Naive thymus-derived CD4-positive, alpha-beta T cell (primary cell): ENCODE measurements at places on chromosomes 1 and 21. TPM values are rescaled to one million over a fixed set of nuclear protein-coding genes. Genes with fewer than 3 reads are reported as not detected.
A peak's percentile ranks its signal among the peaks of the same experiment; 100 is the strongest.

GRCh38 chr1:243433737-243434370 is 178.0 kb downstream of the SDCCAG8 start:
- no peak overlapping the region for H3K27ac ChIP-seq
- no peaks in the 10 kb centered on the region for H3K27me3 ChIP-seq
- no peaks in the 10 kb centered on the region for H3K36me3 ChIP-seq
- no peaks in the 10 kb centered on the region for H3K4me1 ChIP-seq
- no peak overlapping the region for H3K4me3 ChIP-seq

DNA sequence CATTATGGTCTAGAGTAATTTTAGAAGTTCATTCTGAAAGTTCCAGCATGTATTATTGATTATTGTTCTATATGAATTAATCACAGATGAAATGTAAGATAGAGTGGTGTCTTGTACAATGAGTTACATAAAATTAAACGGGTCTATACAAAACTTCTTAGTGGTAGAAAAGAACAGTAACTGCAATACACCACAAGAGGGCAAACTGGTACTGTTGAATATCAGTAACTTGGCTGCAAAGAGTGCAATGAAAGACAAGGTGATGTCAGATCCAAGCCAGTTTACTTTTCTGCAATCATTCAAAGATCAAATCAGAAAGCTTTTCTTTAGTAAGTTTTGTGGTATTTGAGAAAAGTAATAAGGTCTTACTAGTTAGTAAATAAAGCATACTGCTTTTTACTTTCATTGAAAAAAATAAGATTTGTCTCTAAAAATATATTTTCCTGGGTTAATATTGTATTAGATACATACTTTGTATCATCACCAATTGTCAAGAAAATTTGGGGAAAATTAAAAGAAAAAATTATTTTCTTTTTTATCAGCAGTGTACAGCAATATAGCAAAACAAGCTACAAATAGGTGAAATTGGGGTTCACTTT is 66.4 kb upstream of the BTG3 start:
- no peak overlapping the region for H3K4me3 ChIP-seq
- no peak overlapping the region for H3K27ac ChIP-seq
- DNase-seq: peak; percentile 69
- no peaks in the 10 kb centered on the region for H3K4me1 ChIP-seq
- H3K27me3 ChIP-seq: no peaks in the 10 kb centered on the region

GRCh38 chr1:42776502-42776901 is 8.3 kb upstream of the TMEM269 start:
- H3K36me3 ChIP-seq: peaks cover 68% of the 10 kb centered on the region
- H3K27ac ChIP-seq: no peak overlapping the region
- no peak for DNase-seq
- no peak overlapping the region for H3K4me3 ChIP-seq

DNA sequence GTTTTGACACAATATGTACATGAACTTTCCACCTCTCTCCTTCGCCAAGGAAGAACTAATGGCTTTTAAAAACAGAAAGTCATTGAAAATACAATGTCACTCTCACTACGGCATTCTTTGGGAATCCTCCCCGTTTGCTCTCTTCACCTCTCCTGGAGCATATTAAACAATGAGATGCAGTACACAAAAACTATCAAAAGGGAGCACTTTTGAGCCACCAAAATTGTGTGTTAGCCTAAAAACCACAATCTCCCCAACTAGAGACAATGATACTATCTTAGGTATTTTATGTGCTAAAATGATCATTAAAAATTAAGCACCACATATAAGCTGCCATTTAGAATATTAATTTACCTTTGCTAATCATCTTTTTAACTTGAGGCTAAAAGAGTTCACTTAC is 425.5 kb downstream of the KCTD3 start:
- no peaks in the 10 kb centered on the region for H3K4me1 ChIP-seq
- H3K4me3 ChIP-seq: no peak overlapping the region
- no peaks in the 10 kb centered on the region for H3K36me3 ChIP-seq
- H3K27ac ChIP-seq: no peak overlapping the region

Gene CSF3R
- 30.6 TPM for total RNA-seq

- no peaks in the 10 kb centered on the region for H3K36me3 ChIP-seq
- no peak for DNase-seq
- peaks cover 12% of the 10 kb centered on the region for H3K4me1 ChIP-seq
- no peaks in the 10 kb centered on the region for H3K27me3 ChIP-seq
- no peak overlapping the region for H3K4me3 ChIP-seq
These were observed 6.9 kb upstream of the RAB7B start for GRCh38 chr1:206010060-206010459.

Gene ETV3L
- not detected for total RNA-seq

Gene YARS1
- 85.4 TPM for total RNA-seq

DNA sequence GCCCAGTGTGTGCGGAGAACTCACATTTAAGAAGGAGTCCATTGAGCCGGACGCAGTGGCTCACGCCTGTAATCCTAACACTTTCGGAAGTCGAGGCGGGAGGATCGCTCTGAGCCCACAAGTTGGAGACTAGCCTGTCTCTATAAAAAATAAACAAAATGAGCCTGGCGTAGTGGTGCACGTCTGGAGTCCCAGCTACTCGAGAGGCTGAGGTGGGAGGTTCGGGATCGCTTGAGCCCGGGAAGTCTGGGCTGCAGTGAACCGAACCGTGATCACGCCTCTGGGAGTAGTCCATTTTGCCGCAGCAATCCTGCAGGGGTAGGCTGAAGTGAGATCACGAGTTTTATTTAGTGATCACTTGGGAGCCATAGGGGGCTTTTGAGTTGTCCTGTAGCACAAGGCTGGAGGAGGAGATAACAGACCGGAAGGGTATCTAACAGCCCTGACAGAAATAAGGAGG is 497 bp upstream of the FUCA1 start:
- H3K27me3 ChIP-seq: no peaks in the 10 kb centered on the region
- peak overlapping the region; percentile 57 for H3K27ac ChIP-seq
- H3K36me3 ChIP-seq: peaks cover 9% of the 10 kb centered on the region
- DNase-seq: no peak

Gene SEMA4A
- 8.6 TPM for total RNA-seq

DNA sequence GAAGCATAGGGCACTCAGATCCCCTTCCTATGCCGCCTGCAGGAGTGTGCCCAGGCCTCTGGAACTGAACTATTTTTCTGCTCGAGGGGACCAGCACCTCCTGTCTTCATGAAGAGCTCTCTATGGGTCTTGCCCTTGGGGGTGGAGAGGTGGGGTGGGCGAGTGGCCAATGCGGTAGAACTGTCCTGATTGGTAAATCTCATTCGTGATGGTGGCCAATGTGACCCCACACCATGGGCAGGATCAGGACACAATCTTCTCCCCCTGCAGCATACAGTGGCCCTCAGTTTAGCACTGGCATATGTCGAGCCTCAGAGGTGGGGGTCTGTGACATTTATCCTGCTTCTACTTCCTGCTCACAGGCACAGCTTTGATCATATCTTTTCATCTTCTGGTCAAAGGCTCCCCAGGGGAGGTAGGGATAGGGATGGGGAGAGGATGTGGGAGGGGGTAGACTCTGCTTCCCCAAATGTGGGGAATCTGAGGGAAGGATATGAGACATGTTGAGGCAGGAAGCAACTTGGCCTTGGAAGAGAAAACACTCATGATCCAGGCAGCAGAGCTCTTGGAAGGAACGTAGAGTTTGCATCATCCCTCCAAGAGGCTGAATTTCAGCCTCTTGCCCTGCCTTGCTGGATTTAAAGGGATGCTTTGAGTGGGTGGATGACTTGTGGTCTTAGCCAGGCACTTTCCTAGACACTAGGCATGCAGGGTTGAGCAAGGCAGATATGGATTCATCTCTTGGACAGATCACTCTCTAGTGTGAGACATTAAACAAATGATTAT is 81.8 kb downstream of the LAMC2 start:
- no peaks in the 10 kb centered on the region for H3K36me3 ChIP-seq
- no peak for DNase-seq

GRCh38 chr1:192831706-192832355 is 23.0 kb downstream of the RGS2 start:
- H3K4me1 ChIP-seq: no peaks in the 10 kb centered on the region
- no peak for DNase-seq
- no peak overlapping the region for H3K4me3 ChIP-seq
- no peak overlapping the region for H3K27ac ChIP-seq
- no peaks in the 10 kb centered on the region for H3K27me3 ChIP-seq
- no peaks in the 10 kb centered on the region for H3K36me3 ChIP-seq
